Stimulated activated CD4-positive, alpha-beta T cell treated with anti-CD3 and anti-CD28 coated beads, Interleukin-4, amount 100 ng/mL, for 24 hours (primary cell): ENCODE measurements at places on chromosomes 2 and 18.

GRCh38 chr2:99141110-99142108 lies at the start of gene C2orf15:
C2orf15 (plus strand) TSS chr2:99141707; CDS start chr2:99150559, 8,852 bp downstream.
- DNase-seq = peak; percentile 97

- DNase-seq = no peak
Measured at GRCh38 chr2:53150146-53150545, 617.5 kb upstream of the CHAC2 start.

DNA sequence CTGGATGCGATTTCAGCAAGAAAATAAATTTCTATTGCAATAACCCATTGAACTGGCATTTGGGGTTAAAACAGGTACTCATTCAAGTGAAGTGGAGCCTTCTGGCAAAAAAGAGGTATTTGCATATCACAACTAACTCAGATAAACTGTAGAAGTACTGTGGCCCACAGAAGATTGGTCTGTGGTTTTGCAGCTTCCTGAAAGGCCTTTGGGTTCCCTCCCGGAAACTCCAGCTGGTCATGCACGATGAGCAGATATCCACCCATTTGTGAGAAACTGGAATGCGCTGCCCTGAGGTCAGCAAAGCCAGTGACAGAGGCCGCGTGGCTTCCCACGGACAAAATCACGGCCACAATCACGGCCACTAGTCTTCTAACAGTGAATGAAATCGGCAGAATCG lies 106.3 kb downstream of the EPHA4 start:
- DNase-seq = peak; percentile 4

GRCh38 chr18:25560369-25560768 lies 208.4 kb upstream of the ZNF521 start:
- DNase-seq = no peak

GRCh38 chr2:218093879-218094278 lies 24.8 kb downstream of the RUFY4 start:
- no peak for DNase-seq

DNA sequence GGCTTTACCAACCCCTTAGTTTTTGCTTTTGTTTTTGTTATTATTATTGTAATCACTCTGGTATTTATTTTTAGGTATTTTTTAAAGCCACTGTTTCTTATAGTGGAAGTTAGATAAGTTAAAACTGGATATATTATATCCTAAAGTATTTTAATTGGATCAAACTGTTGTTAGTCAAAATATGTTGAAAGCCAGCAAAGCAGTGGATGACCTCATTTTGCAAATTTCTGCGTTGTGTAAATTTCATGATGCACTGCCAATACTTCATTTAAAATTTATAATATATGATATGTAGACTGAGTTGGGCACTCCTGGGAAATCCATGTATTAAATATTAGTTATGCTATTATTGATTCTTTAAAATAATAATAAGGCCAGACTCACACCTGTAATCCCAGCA lies 661.7 kb upstream of the NRXN1 start:
- no peak for DNase-seq

GRCh38 chr2:162731917-162732804 lies 106.4 kb downstream of the KCNH7 start:
- DNase-seq = no peak

GRCh38 chr2:101731221-101732054 lies 33.9 kb downstream of the MAP4K4 start:
- DNase-seq = no peak

DNA sequence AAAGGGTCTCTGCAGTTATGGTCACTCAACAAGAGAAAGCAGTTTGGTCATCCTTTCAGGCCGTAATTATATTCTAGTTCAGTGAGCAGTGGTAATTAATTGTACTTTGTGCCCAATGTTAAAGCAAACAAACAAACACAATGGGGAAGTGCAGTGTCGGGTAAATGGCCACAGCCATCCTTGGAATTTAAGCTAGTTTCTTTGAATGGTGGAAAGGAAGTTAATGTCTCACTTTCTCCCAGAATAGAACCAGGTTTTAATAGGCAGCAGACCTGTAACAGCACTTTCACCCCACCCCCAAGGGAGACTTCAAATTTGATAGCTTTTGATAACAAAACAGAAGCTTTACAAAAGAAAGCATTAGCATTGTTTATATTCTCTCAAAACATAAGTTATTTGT lies 20.0 kb upstream of the ITGAV start:
- DNase-seq = no peak

- no peak for DNase-seq
Measured at GRCh38 chr2:217645896-217646295, 356.9 kb downstream of the TNS1 start.

DNA sequence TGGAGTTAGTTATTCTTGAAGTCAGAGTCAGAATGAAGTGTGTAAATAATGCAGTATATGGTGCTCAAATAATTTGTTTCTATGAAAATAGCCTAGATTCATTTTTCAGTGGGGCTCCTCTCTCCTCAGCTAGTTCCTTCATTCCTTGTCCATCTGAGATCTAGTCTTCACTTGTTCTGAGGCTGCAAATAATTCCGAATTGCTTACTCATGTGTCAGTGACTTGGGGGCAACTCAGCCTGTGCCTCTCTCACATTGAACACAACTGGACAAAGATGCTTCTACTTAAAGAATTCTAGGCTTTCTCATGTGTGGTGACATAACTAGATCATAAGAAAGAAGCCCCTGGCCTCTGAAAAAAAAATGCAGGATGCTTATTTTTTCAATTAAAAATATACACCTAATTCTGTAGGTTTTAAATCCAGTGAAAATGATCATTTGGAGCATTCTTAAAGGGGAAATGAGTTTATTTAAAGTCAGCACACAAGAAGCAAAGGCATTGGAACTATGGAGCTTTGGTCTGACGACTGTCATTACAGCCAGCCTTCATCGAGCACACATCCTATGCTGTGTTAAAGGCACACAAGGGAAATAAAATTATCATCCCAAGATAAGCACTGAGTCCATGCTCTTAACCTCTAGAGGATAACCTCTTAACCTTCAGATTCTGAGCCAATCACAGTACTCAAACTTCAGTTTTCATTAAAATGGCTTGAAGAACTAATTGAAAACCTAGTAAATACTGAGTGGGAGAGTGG lies 24.8 kb upstream of the SCN7A start:
- no peak for DNase-seq

GRCh38 chr18:45565280-45565970 lies 49.9 kb upstream of the SLC14A2 start:
- no peak for DNase-seq

GRCh38 chr2:232632229-232632903 lies 1.0 kb upstream of the EFHD1 start:
- no peak for DNase-seq

GRCh38 chr2:119546447-119546767 lies 2.2 kb downstream of the CFAP221 start:
- no peak for DNase-seq
